ENCODE measurements at places on chromosomes 16 and 17.

DNA sequence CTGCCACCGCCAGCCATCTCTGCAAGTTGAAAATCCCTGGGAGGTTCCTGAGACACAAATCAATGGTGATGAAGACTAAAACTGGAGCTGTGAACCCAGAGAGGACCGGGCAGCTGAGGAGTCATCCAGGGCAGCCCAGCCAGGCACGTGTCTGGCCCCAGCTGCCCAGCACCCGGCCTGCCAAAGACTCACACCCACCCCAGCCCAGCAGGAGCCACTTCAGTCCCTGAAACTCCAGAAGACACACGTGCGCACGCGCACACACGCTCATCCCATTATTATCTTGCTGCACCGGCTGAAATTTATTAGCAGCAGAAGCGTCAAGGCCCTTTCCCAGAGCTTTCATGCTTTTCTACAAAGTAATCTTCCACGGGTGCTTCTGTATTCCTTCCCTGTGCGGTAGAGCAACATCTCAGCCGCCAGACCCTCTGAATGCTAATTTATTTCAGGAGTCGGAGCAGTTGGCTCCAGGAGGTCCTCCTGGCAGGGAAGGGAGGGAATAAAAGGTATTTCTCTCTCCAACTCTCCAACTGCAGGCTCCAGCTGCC, 59.8 kb upstream of the RBFOX3 start:
- DNase-seq, result no peak

- DNase-seq, result no peak
Observed at GRCh38 chr16:20675488-20676267, 21.8 kb downstream of the ACSM1 start.

- peak; percentile 11 for DNase-seq
Observed at GRCh38 chr17:28901866-28902818, 737 bp downstream of the DHRS13 start.

- no peak for DNase-seq
Observed at GRCh38 chr17:9513266-9513665, 62.4 kb downstream of the STX8 start.

GRCh38 chr16:8847623-8848022, 21.2 kb downstream of the CARHSP1 start:
- DNase-seq, result no peak
